Stimulated activated CD4-positive, alpha-beta T cell treated with anti-CD3 and anti-CD28 coated beads, Interleukin-1b, Interleukin-23, amount 100 ng/mL, for 1 hour (primary cell): ENCODE measurements at places on chromosomes 11 and 22.

DNA sequence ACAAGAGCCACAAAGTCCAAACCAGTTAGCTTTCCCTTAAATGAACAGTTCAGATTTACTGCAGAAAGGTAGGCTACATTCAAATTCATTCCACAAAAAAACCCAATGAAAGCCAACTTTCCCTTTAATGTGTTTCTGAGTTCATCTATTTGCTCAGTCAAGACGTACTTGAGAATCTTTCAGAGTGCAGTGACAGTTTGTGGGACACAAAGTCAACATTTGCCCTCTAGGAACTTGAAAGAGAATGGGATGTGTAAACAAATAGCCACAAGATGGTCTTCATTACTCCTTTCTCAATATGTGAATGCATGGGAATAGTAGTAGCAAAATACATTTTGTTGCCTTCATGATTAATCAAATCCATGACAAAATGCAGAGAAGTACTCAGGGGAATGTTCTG, 15.8 kb downstream of the RTCB start:
- no peak for DNase-seq

GRCh38 chr11:103961010-103961409, 75.4 kb upstream of the DDI1 start:
- no peak for DNase-seq

DNA sequence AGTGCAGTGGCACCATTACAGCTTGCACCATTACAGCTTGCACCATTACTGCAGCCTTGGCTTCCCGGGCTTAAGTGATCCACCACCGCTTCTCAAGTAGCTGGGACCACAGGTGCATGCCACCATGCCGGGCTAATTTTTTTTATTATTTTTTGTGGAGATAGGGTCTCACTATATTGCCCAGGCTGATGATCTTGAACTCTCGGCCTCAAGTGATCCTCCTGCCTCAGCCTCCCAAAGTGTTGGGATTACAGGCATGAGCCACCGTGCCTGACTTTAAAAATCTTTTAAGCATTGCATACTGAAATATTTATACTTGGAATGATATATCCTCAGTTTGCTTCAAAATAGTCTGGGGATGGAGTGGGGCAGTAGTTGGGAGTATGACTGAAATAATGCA, 10.4 kb downstream of the PAFAH1B2 start:
- no peak for DNase-seq

DNA sequence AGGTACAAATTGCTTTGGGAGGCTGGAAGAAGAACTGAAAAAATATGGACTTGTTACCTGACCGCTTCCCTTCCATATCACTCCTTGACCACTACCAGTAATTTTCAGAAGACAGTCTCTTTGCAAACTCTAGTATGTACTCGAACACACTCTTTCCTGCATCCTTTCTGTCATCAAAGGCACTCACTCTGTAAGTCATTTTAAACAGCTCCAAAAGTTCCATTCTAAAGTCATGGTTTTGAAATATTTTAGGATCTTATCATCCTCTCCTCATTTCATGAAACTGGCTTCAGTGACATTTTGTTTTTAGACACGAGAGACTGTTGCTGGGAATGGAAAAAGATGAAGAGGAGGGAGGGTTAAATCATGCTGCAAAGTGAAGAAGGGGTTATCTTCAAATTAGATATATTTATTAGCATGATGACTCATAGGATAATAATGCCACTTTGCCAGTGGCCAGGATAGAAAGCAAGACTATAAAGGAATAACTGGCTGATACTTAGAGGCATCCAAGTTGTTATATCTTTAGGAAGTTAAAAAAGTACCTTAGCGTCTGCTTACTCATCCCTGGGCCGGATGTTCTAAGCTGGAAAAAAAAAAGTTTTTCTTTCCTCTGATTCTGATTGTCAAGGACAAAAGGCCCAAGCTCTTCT, 549.3 kb downstream of the METTL15 start:
- no peak for DNase-seq

GRCh38 chr11:45176996-45177395, 30.6 kb downstream of the PRDM11 start:
- DNase-seq, result no peak

GRCh38 chr11:914204-914603, 3.6 kb upstream of the CHID1 start:
- DNase-seq, result no peak

DNA sequence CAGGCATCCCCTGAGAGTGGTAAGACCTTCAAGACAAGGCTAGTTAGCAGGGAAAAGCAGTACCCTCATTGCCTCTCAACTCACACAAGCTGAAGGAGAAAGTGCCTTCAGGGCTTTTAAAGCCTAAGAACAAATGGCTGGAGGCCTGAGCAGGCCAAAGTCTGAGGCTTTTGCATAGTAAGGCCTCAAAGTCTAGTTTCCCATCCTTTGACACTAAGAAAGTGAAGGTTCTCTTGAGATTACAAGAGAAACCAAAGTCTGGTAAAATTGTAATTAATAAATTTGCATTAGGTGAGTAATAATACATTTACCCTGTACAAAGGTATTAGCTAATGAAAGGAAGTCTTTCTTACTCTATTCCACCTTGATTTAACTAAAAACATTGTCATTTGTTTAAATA, 47.0 kb upstream of the CCDC89 start:
- no peak for DNase-seq

GRCh38 chr22:22329792-22330191, 85.2 kb downstream of the VPREB1 start:
- DNase-seq, result no peak

- no peak for DNase-seq
Observed at GRCh38 chr11:129375751-129376657, at the start of gene BARX2. Gene BARX2 (plus strand): TSS chr11:129375848. CDS start chr11:129376036, 188 bp downstream.
